ENCODE measurements at places on chromosomes 11 and 22.

- DNase-seq: no peak
Observed at GRCh38 chr11:95443386-95443785, 212.4 kb upstream of the SESN3 start.

DNA sequence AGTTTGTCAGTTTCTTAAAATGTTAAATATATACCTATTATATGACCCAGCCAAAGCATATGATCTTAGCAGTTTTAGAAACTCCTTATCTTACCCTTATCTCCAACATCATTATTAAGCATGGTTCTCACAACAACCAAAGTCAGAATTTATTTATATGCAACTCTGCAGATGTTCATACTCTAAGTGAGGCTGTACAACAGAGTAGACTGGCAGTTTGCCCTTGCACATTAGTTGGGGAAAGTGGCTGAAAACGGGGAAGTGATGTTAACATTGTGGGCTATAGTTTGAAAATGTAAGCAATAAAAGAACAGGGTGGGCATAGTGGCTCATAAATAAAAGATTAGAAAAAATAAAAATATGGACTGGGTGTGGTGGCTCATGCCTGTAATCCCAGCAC is 49.7 kb downstream of the ATG16L2 start:
- no peak for DNase-seq

- no peak for DNase-seq
Observed at GRCh38 chr11:13117344-13117743, 108.2 kb downstream of the RASSF10 start.

- DNase-seq: no peak
Observed at GRCh38 chr22:36764641-36765040, 11.3 kb downstream of the IFT27 start.

GRCh38 chr11:10387206-10388083 is 67.6 kb upstream of the AMPD3 start:
- no peak for DNase-seq

DNA sequence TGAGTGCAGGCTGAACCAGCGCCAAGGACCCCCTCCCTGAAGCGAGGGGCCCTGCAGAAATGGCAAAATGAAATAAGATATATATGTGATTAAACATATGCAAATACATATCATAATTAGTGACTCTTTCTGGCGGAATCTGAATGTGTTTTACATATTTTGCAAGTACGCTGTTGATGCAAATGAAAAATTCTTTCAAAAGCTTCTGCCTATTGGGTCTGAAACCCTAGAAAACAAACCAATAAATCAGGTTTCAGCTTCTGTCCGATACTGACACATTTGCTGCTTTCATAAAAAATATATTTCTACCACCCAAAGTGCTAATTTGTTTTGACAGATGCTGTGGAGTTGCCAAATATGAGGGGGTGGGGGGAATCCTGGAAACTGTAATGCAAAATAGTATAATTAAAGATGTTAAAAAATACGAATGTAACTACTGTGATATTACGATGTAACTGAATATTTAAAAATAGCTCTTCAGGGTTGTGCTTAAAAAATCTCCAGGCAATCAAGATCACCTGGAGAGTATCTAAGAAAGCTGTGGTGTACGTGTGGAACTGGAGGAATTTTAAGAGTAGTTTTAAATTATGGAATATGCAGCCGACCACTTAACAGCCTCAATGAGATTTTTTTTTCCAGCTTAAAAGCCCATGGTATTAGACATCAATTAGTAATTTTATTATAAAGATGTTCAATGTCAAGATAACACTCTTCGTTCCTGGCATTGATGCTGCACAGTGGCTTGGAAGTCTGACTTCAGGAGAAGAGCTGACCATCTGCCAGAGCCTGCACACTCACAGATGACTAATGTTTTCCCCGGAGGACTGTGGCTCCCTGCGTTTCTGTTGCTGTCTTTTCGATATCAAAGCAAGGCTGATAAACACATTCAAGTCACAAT is 122.2 kb upstream of the RCN1 start:
- DNase-seq: no peak

GRCh38 chr22:39528080-39528661 is 4.4 kb downstream of the RPS19BP1 start:
- DNase-seq: no peak

DNA sequence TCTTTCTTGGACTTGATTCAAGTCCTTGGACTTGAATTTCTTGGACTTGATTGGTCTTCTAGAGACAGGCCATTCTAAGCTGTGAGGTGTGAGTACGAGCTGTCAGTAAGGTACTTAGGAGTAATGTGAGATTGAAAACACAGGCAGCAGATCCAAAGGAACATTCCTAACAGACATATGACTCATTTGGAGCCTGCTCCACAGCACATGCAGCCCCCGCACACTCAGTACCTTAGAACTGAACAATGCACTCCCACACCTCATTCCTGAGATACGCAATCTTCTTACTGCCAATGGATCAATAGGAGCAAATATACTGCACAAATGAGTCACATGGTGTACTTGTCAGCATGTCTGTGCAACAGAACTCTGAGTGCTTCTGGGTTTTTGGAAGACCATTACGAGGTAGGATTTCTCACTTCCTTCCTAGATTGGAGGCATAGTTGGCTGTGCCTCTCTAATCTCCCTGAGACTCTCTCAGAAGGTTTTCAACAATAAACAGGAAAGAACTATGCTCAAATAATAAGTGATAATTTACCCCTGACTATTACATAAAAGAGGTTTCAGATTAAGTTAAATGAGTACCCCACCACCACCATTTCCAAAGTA is 243.1 kb downstream of the KCNA4 start:
- no peak for DNase-seq

DNA sequence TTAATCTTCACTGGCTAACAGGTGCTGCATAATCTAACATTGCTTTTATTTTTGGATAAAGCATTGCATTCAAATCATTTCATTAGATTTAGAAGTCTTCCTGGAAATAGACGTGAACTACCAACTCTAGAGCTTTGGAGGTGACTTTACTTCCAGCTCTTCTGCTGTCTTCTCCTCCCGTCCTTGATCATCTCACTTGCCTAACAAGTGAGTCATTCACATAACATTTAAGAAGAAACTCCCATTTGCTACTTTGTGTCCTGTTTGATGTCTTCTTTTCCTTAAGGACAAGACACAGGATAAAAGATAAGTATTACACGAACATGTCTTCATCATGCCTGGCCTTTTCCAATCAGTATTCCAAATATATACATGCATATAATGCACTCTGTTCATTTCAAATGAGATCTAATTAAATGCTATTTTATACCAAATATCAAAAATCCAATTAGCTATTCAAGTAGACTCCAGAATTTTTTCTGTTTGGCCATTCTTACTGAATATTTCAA is 88.3 kb downstream of the BDNF start:
- DNase-seq: no peak

DNA sequence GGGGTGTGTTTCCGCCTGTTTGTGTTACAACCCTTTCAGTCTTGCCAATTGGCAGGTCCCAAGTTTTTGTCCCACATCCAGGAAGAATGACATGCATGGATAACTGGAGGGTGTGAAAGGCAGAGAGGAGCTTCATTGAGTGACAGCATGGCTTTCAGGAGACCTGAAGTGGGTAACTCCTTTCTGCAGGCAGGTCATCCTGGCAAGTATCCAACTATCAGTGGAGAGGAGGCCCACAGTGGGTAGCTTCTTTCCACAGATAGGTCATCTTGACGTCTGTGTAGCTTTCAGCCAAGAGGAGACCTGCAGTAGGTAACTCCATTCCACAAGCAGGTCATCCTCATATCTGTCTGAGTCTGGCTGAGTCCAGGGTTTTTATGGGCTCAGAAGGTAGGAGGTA is 1268.8 kb upstream of the CNTN5 start:
- no peak for DNase-seq

- DNase-seq: no peak
Observed at GRCh38 chr11:76592025-76592914, 78.3 kb downstream of the LRRC32 start.

GRCh38 chr22:41308054-41308453 is 6.7 kb downstream of the ZC3H7B start:
- DNase-seq: no peak

DNA sequence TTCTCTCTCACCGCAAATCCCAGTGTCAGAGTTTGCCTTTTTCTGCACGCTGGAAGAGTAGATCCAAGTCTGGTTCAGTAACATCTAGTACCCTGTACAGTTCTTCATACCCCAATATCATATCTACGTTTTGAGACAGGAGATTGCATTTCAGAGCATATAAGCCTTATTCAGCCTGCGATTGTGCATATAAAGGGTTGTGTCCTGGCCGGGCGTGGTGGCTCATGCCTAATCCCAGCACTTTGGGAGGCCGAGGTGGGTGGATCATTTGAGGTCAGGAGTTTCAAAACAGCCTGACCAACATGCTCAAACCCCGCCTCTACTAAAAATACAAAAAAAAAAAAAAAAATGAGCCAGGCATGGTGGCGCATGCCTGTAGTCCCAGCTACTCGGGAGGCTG is 104.9 kb downstream of the MTNR1B start:
- no peak for DNase-seq

GRCh38 chr11:17314904-17315426 is 36.6 kb upstream of the NCR3LG1 start:
- DNase-seq: no peak

DNA sequence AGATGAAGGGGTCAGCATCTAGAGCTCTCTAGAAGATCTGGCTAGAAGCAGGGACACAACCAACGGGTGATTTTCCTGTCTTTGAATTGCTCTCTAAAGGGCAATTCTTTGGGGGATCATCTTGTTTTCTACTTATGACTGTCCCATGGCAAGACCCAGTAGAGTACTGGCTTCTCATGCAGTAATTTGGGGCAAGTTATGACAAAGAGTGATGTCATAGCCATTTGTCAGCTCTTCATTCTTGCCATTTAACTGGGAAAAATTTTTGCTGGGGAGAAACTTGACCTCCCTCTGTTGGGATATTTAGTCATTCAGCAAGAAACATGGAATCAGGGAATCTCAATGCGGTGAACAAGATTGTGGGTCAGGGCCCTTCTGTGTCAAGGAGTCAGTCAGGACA is 80.4 kb downstream of the SLC1A2 start:
- no peak for DNase-seq

DNA sequence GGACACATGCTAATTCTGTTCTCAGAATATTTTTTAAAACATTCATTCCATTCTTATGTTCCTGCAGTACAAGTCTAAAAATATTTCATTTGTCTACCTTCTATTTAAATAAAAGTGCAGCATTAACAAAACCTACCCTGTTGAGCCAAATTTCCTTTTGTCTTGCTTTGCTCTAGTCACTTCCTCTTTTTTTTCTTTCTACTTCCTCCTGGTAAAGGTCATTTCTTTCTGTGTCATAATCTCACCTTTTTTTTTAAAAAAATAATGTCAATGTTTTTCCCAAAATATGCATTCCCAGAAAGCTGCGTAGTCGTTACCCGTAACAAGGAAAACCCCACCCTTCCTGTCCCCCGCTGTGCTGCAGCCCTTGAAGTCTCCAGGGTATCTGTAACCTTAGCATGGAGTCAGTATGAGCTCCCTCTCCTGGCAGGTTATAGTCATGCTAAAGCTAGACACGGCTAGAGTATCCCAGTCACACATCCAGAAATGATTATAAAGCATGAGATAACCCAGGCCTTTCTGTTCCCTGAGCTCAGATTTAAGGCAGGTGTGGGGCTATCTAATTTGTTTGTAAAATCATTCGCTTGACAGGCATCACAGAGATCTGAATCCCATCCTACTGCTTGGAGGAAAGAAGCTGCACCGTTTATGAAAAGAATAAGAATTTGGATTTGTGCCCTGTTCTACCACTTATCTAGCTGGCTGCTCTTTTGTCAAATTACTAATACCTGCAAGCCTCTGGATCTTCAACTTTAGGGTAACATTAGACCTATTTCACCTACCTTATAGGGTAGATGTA is 51.1 kb upstream of the EED start:
- no peak for DNase-seq

GRCh38 chr11:117166491-117166890 is 12.1 kb upstream of the SIDT2 start:
- DNase-seq: no peak

DNA sequence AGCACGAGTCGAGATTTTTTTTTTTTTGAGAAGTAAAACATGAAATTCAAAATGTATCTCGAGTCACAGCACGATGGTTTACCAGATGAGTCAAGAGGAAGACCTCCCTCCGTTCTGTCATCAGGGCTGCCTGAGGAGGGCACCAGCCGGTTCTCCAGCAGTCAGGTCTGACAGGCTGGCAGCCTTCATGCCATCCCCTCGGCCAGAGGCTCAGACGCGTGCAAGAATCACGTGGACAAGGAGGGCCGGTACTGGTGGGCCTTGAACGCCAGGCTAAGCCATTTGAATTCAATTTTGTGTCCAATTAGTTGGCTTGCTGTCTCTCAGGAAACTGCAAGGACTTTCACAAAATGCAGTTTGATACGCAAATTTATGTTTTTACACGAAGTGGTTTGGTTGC is 1412.2 kb downstream of the BRD1 start:
- DNase-seq: no peak

DNA sequence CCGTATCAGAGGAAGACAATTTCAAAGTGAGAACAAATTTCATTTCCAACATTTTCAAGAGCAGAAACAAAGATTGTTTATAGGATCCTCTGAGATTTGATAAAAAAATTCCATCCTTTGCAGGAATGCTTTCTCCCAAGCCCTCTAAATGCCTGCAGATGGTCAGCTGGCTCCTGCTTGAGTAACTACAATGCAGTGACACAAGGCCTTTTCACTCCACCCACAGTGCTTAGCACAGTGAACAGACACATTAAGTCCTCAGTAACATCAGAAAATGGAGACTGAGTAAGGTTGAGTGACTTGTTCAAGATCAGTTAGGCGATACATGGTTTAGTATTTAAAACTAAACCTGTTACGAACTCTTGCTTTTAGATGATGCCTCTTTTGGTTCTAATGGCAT is 527.1 kb upstream of the CCDC90B start:
- DNase-seq: no peak

DNA sequence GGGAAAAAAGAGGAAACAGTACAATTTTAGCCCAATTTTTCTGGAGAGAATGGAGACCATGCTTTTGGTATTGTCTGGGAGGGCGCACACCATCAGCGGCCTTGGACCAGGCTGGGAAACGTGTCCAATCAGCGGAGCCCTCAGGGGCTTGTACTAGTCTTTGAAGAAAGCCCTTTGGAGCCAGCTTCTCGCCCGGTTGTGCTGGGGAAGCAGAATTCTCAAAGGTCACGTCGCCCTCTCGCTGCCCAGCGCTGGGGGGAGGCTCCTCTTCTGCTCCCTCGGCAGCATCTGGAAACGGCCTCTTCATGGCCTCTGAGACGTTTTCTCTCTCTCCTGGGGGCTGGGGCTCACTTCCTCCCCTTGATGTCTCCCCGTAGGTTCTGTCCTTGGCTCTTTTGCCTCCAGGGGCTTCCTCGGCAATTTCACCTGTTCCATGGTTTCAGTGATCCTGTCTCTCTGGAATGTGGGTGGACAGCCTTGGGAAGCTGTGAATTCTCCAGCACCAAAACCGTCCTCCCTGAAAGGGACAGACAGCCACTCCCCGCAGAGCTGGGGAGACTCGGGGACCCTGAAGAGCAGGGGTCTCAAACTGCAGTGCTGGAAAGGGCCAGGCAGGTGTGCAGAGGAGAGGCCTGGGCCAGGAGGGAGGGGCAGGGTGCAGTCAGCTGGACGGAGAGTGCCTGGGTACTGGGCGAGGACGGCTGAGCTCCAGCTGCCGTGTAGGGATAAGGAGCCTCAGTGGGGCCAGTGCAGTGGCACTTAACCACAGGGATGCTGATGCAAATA is 80.2 kb downstream of the RPS6KA4 start:
- DNase-seq: no peak

GRCh38 chr11:48096588-48097525 is 116.5 kb downstream of the PTPRJ start:
- no peak for DNase-seq
